ENCODE measurements at places on chromosomes 13 and 19.
A peak's percentile ranks its signal among the peaks of the same experiment; 100 is the strongest.

DNA sequence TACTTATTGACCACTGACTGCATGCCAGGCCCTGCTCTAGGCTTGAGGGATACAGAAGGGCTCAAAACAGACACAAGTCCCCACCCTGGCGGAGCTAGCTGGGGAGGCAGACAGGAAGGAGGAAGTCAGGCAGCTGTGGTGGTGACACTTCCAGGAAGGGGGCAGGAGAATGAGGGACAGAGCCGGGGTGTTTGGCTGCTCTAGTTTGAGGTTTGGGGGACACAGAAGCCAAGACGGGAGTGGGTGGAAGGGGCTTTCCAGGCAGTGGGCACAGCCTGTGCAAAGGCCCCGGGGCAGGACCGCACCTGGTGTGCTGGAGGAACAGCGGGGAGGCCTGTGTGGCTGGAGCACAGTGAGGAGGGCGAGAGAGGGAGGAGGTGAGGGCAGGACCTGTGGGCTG, 4.0 kb downstream of the MRPL54 start:
- no peak for DNase-seq

DNA sequence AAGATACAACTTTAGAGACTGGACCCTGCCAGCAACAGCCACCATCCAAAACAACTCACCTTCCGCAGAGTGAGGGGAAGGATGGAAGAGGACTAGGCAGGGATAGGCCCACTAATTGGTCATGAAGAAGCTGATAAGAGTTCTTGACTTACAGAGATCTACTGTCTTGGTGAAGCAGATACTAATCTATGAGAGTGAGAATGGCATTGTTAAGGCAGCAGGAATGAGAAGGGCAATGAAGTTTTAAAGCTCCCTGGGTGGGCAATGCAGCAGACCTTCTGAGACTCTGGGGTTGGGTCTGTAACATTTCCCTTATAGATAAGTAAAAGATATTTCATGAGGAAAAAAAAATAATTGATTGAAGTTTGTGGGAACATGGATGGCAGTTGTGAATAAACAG, 63.7 kb downstream of the KLF12 start:
- no peak for DNase-seq

DNA sequence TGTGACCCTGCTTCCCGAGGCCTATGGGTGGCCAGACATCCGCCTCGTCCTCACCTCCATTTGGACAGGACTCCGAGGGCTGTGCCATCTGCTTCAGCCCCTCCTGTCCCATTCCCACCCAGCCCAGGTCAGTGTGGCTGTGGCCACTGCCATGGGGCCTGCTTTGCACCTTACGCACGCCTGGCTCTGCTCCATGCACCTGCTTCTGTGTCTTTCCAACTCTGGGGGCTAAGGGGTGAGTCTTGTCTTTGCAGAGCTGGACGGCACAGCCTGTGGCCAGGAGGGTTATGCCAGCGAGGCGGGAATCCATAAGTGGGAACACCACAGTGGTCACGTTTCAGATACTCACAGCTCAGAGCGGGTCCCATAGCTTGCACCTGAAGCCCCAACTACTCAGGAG, 5.2 kb upstream of the ZNF554 start:
- DNase-seq: no peak

- no peak for DNase-seq
These were observed 20.3 kb downstream of the LYL1 start for GRCh38 chr19:13082192-13083007.

- DNase-seq: peak; percentile 35
These were observed 463 bp upstream of the TSC22D1 start for GRCh38 chr13:44576351-44577235.

GRCh38 chr19:47881757-47882156, 4.4 kb downstream of the SULT2A1 start:
- DNase-seq: no peak

- DNase-seq: no peak
These were observed 3.7 kb upstream of the TMEM272 start for GRCh38 chr13:51848674-51849073.

DNA sequence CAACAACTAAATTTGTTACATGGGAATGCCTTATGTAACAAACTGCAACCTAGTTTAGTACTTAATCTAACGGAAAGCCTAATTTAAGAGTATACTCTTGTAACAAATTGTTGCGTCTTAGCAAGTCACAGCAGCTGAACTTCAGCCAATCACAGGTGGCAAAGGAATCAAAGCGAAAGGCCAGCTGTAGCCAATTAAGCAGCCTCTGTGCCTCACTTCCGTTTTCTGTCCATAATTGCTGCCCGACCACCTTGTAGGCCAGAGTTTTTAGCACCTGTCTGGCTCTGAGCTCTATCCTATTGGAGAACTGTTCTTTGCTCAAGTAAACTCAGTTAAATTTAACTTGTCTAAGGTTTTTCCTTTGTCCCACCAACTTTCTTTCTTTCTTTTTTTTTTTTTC, 18.1 kb upstream of the HSPH1 start:
- no peak for DNase-seq

DNA sequence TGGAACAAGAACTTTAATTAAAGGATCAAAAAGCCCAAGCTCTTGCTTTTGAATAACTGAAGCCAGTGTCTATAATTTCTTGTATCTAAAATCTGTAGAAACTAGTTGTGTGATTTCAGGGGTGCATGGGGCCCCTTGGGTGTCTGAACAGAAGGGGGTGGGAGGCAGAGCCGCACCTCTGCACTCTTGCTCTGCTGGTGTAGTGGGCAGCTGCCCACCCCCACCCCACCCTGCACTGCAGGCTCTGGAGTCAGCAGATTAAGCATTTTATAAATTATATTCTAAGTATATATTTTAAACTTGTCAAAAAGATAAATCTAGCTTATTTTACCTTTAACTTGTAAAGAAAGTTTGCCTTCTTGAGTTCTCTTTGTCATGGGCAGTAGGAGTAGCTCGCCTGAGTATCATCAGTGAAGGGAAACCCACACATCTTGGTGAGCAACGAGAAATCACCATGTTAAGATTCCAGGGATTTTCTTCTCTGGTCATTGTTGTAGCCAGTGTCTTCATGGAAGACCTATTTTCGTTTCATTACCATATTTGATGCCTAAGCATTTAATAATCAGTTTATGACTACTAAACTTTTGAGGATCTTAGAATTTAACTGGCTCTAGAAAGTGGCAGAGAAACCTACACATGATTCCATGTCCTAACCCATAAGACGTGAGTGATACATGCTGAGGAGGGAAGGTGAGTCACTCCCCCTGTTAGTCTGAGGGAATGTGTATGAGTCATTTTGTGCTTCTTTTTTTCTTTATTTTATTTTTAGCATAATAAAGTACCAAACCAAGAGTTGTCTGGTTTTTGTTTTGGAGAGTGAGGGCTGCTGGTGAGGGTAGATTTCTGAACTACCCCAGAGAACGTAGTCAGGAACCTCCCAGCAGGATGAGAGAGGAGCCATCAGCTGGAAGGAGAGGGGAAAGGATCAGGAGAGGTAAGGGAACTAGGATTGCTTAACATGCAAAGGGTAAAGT, 7.7 kb downstream of the UBE2L5 start:
- no peak for DNase-seq

DNA sequence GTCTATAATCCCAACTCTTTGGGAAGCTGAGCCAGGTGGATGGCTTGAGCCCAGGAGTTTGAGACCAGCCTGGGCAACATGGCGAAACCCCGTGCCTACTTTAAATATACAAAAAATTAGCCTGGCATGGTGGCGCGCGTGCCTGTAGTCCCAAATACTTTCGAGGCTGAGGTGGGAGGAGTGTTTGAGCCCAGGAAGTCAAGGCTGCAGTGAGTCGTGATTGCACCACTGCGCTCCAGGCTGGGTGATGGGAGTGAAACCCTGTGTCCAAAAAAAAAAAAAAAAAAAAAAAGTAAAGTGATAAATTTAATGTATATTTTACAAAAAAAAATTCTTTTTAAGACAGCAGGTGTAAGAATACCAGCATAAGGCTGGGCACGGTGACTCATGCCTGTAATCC, 17.6 kb downstream of the TMEM38A start:
- DNase-seq: no peak

GRCh38 chr13:46995874-46996273, 99.0 kb upstream of the HTR2A start:
- peak; percentile 19 for DNase-seq

- DNase-seq: no peak
These were observed 515.3 kb downstream of the PCDH9 start for GRCh38 chr13:66714795-66715194.

DNA sequence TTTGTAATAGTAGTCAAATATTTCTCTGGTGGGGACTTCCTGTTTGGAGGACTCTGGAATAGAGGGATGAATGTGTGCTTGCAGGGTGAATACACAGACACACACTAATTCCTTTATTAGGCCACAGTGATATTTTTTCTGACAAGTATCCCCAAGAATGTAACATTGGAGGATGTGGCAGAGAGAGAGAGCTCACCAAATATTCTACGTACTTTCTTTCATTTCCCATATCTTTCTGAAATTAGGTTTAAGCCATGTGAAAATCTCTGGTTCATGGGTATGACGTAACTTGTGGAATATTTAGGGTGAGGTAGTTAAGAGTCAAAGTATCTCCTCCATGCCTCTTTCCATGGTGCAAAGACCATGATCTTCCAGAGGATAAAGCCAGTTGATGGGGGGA, 463.4 kb downstream of the DIAPH3 start:
- no peak for DNase-seq

DNA sequence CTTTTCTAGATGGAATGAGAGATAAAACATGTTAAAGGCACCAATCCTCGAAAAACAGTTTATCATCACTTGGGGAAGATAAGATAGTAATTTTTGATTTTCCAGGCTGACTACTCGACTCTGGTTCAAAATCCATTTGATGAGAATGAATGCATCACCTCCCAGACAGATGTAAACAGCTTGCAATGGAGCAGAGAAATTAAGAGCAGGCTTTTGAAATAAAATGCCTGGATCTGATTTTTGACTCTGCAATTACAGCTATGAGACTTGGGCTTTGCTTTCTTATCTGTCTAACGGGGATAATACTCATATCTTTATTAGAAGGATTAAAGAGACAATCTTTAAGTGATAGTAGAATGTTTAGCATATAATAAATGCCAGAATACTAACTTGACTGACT, 1148.9 kb downstream of the OLFM4 start:
- no peak for DNase-seq

DNA sequence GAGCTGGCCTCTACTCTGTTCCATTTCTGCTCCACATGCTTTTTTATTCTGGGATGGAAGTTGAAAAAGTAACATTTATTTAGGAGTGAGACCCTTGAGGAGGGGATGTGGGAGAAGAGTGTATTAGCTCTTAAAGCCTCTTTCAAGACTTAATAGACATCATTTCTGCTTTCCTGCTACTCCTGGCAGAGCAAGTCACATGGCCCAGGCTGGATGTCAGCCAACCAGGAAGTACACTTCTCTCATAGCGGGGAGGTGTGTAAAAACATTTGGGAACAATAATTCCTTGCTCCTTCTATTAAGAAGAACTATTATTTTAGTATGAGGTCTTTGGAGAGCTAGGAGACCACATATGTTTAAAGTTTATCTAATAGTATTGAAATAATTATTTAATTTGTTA, 40.6 kb upstream of the FAM216B start:
- no peak for DNase-seq

GRCh38 chr13:48123812-48124211, 28.9 kb upstream of the MED4 start:
- DNase-seq: no peak

- no peak for DNase-seq
These were observed 47.7 kb downstream of the KCNC3 start for GRCh38 chr19:50281491-50281890.

GRCh38 chr19:2315818-2316353, 7.9 kb upstream of the LINGO3 start:
- peak; percentile 60 for DNase-seq

DNA sequence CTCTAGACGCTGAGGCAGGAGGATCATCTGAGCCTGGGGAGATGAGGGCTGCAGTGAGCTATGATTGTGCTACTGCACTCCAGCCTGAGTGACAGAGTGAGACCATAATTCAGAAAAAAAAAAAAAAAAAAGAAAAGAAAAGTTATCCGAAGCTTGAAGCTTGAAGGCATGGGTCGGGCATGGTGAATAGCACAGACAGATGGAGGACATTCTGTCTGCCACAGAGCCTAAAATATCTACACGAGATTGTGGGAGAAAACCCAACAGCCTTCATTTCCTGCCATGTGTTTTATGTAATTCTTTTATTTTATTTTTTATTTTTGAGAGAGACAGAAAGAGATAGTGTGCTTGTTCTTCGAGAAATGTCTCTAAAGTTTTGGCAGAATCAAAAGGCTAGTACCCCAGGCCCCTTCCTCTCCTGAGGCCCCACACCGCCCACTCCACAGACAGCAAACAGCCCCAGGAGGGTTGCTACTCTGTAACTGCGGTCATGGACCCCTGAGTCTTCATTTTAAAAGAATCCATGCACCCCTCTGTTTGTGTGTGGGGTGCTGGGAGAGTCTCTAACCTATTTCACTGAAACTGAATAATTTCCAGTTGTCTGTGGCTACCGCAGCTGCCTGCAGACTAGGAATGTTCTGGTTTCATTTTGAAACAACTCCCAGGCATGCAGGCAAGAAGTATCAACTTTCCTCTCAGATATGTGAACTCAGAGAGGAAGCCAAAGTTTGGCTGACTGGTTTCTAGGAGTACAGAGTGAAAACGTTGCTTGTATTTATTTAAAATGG, 38.4 kb upstream of the RCBTB2 start:
- DNase-seq: no peak

DNA sequence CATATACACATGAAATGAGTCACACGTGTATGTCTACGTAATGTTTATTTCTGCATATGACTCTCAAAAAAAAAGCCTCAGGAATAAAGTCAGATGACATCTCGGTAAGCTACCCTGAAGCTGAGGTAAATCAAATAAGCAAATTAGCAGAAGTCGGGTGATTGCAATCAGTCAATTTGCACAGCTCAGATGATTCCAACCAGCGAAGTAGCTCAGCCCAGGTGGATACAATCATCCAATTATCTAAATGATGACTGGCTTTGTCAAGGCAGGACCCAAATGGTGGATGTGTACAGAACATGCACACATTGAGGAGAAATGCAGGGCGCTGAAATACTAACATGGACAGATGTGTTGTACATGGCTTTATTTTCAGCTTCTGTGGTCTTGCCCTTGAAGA, 148.5 kb downstream of the ZNF486 start:
- no peak for DNase-seq

- no peak for DNase-seq
These were observed 302.1 kb downstream of the ENOX1 start for GRCh38 chr13:43484432-43485225.

DNA sequence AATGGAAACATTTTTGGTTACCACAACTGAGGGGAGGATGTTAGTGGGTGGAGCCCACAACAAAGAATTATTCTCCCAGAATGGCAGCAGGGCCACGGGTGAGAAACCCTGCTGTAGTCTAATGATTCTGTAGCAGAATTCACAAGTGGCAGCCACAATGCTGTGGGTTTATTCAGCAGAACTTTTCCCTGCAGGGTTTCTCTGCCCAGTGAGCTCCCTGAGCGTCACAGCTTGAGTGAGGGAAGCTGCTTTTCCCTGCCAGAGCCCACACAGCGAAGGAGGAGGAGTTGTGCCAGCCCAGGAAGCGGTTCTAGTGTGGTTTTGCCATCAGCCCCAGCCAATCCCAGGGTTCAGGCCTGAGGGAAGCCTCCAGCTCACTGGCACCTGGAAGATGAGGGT, 4.4 kb downstream of the ATP12A start:
- DNase-seq: no peak

- DNase-seq: no peak
These were observed 58.0 kb downstream of the PIBF1 start for GRCh38 chr13:72839831-72840426.
